ENCODE measurements at places on chromosomes 4 and X. TPM values are rescaled to one million over a fixed set of nuclear protein-coding genes. Genes with fewer than 3 reads are reported as not detected.

The EGF gene
- total RNA-seq, result 2.6 TPM

The RIBC1 gene
- 0.97 TPM for total RNA-seq

The NDUFA1 gene
- total RNA-seq, result 69.7 TPM

The DDIT4L gene
- 6.4 TPM for total RNA-seq

The LRRC66 gene
- total RNA-seq, result 0.11 TPM

The RAB40A gene
- total RNA-seq, result 0.09 TPM

The PRSS48 gene
- total RNA-seq, result not detected

The USP51 gene
- total RNA-seq, result 6.6 TPM

The VSIG4 gene
- not detected for total RNA-seq

The PRKG2 gene
- total RNA-seq, result 1.2 TPM

The FAM47E gene
- 1.3 TPM for total RNA-seq

The CLCN4 gene
- total RNA-seq, result 11.2 TPM

The LUZP4 gene
- 0.17 TPM for total RNA-seq

The DMD gene
- 7.4 TPM for total RNA-seq

The OTUD6A gene
- total RNA-seq, result 0.17 TPM

The CXCL6 gene
- 8.0 TPM for total RNA-seq

The TBCK gene
- total RNA-seq, result 18.7 TPM

The XIAP gene
- total RNA-seq, result 41.9 TPM

The ASMT gene
- 1.4 TPM for total RNA-seq

The DCLK2 gene
- 0.37 TPM for total RNA-seq

The GABRG1 gene
- 0.36 TPM for total RNA-seq

The CXCR3 gene
- not detected for total RNA-seq
